ENCODE measurements at places on chromosomes 16 and 17.

DNA sequence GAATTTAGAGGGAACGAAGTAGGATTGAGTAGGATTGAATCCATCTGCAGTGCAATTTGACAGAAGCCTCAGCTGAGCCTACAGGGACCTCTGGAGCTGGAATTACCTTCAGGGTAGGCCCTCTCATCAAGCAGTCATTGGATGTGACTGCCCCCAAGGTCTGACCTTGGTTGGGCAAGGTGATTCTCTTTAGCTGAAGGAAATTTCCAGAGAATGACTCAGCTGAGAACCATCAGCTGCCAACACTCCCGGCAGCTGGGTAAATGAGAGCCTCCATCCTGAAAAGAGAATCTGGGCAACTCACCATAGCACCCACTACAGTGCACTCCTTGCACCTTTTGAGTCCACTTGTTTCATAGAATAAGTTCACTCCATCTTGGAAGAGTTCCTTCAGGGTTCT, 113.5 kb upstream of the MED13 start:
- no peak for DNase-seq

DNA sequence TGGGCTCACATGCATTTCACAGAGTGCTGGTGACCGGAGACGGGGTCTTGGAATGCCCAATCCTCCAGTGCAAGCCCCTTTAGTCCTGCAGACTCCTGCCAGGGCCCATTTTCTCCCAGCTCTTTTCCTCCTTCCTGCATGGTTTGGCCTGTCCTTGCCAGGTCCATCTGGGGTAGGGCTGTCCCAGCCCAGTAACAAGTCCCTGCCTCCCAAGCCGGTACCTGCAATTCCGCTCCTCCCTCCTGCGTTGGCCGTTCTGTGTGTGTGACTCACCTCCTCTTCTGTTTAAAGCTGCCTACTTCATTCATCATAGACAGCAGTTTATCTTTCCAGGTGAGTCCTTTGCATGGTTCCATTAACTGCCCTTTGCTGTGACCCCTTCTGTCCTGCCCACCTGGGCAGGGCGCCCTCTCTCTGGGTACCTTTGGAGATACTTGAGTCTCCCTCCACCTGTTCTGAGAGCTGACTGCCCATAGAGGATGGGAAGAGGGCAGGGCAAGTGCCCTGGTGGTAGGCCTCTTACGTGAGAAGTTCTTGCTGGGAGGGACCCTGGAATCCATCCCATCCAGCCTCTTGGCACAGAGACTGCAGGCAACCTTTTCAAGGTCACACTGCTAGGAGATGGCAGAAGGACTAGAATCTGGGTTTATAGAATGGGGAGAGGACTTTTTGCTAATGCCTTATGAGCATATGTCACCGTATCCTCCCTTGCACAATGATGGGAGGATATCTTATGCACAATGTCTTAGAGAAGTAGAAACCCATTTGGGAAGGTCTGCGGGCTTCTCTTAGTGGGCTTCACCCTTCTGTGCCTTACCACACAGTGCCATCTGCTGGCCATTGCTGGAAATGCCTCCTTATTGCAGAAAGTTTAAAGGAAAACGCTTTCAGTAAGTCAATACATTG, 29.7 kb upstream of the LGALS9 start:
- DNase-seq = peak; percentile 79

DNA sequence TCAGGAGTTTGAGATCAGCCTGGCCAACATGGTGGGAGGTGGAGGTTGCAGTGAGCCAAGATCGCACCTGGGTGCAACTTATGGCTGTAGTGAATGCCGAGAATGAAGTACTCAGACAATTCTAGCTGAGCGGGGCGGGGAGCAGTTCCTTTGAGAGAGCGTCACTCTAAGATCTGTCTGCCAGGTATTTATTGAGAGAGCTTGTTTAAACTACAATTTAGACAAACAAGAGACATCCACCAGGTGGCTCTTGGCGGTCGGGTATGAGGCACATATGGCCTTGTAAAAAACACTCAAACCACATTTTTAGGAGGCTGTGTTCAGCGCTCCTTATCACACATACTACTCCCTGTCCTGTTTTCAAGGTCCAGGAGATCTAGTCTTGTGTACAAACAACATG, 40.6 kb upstream of the CDH1 start:
- DNase-seq = no peak

DNA sequence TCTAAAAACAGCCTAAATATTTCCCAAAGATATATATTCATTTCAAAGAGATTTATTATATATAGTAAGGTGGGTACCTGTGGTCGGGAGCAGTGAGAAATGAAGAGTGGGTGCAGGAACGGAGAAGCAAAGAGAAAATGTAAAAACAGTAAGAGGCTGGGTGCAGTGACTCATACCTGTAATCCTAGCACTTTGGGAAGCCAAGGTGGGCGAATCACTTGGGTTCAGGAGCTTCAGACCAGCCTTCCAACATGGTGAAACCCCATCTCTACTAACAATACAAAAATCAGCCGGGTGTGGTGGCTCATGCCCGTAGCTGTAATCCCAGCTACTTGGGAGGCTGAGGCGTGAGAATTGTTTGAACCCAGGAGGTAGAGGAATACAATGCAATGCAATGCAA, 257.1 kb downstream of the BCAS3 start:
- DNase-seq = no peak

- no peak for DNase-seq
Measured at GRCh38 chr17:47864791-47865216, 13.8 kb upstream of the SP6 start.

GRCh38 chr16:50711862-50712559, 18.6 kb downstream of the NOD2 start:
- no peak for DNase-seq

DNA sequence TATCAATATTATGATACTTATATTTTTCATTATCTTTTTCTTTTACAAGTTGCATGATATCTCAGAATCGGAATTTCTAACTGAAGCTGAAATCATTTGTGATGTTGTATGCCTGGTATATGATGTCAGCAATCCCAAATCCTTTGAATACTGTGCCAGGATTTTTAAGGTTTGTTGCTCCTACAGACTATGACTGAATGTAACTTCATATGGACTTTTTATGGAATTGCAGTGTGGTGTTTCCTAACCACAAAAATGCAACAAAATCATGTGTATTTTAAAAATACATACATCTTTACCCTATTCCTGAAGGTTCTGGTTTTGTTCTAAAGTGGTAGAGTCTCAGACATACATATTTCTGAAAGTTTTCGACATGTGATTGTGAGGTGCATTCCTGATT, 58.8 kb upstream of the RHBDL3 start:
- DNase-seq = no peak

- DNase-seq = no peak
Measured at GRCh38 chr17:17484451-17484899, 7.7 kb downstream of the MED9 start.

GRCh38 chr16:79914961-79915720, 314.6 kb upstream of the MAF start:
- DNase-seq = no peak

GRCh38 chr17:1707107-1707506, 3.1 kb downstream of the TLCD2 start:
- DNase-seq = no peak

DNA sequence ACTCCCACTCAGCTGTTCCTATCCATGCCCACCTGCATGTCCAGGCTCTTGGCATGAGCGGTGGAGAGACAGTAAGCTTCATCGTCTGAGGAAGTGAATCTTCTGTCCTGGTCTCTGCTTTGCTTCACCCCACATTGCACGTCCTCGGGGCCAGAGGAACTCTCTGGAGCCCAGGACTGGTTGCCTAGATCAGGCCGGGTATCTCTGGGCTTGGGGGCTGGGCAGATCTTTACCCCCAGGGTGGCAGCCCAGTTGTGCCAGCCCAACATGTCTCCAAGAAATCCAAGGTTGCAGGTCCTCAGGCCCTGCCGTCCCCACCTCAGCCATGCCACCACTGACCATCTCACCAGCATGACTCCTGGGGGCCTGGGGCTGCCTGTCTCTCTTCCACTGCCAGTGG, 58.3 kb downstream of the BEAN1 start:
- DNase-seq = no peak

- DNase-seq = no peak
Measured at GRCh38 chr16:58306327-58306726, 11.5 kb upstream of the PRSS54 start.

GRCh38 chr16:15865742-15866141, 8.9 kb upstream of the MYH11 start:
- DNase-seq = no peak
